ENCODE measurements at places on chromosomes 11 and 22.

- DNase-seq: no peak
Observed at GRCh38 chr11:8263109-8263768, 439 bp downstream of the LMO1 start.

DNA sequence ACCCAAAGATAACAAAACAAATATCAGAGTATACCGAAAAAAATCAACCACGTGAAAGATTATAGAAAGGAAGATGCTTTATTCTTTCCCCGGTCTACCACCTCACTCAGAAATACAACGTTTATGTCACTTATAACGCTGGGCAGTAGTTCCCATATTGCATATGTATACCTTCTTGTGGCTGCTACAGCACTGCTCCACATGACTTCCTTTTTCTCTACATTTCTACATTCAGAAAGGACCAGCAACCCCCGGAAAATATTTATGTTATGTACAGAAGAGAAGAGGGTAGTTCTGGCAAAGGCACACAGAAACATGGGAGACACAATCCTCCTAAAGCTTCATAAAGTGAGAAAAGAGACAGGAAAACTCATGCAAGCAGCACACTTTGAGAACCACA is 56.8 kb downstream of the MTMR2 start:
- no peak for DNase-seq

- DNase-seq: no peak
Observed at GRCh38 chr11:76248210-76248609, 41.9 kb upstream of the WNT11 start.

GRCh38 chr11:10640308-10640707 is 53.2 kb downstream of the IRAG1 start:
- DNase-seq: no peak

DNA sequence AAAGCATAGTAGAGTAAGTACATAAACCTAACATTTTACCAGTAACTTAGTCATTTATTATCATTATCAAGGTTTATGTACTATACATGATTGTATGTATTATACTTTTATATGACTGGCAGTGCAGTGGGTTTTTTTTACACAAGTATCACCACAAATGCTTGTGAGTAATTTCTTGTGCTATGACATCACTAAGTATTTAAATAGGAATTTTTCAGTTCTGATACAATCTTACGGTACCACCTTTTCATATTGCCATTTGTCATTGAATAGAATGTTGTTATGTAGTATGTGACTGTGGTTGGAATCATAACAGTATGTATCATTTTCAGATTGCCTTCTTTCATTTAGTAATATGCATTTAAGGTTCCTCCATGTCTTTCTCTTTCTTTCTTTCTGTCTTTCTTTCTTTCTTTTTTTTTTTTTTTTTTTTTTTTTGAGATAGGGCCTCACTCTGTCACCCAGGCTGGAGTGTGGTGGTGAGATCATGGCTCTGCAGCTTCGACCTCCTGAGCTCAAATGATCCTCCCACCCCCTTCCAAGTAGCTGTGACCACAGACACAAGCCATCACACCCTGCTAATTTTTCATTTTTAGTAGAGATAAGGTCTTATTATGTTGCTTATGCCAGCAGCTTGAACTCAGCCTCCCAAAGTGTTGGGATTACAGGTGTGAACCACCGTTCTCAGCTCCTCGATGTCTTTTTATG is 18.6 kb downstream of the ATM start:
- DNase-seq: no peak

- peak; percentile 58 for DNase-seq
Observed at GRCh38 chr11:2443881-2444820, at the start of gene TRPM5. TSS of gene TRPM5 (minus strand) at chr11:2444514. CDS start at chr11:2423036, 21,478 bp downstream.

- no peak for DNase-seq
Observed at GRCh38 chr11:61056571-61056970, 45.7 kb upstream of the CD5 start.

- no peak for DNase-seq
Observed at GRCh38 chr11:35230388-35230787, 91.4 kb downstream of the CD44 start.

DNA sequence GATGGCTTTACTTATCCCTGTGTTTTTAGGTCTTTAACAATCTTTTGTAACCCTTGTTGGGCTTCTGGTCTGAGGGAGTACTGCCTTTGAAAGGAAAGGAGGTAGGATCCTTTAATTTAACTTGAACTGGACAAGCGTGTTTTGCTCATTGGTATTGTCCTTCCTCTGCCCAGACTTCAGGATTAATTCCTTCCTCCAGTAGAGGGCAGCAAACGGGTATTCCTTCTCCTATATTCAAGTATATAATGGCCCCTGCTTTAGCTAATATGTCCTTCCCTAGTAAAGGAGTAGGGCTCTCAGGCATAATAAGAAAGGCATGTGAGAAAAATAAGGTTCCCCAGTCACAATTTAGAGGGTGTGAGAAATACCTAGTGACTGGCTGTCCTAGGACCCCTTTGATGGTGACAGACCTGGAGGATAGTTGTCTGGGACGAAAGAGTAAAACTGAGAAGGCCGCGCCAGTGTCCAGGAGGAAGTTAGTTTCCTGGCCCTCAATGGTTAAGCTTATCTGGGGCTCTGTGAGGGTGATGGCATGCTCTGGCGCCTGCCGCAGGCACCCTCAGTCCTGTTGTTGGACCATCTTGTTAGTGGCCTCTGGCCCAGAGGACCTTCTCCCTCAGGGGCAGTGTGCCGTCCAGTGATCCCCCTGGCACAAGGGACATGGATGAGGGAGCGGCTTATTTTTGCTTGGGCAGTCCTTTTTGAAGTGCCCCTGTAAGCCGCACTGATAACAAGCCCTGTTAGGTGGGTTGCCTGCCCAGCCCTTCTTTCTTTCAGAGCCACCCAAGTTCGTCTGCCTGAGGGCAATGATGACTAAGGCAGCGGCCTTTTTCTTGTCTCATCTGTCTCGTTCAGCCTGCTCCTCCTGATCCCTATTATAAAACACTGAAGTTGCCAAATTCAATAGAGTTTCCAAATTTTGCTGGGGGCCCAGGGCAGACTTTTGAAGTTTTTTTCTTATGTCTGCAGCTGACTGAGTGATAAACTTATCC is 51.8 kb downstream of the C11orf71 start:
- DNase-seq: no peak

Data from activated CD8-positive, alpha-beta memory T cell treated with anti-CD3 and anti-CD28 coated beads for 4 hours (primary cell).